ENCODE measurements at places on chromosomes 7 and 10. TPM values are rescaled to one million over a fixed set of nuclear protein-coding genes. Genes with fewer than 3 reads are reported as not detected.

Gene AOAH
- total RNA-seq, result 10.4 TPM

DNA sequence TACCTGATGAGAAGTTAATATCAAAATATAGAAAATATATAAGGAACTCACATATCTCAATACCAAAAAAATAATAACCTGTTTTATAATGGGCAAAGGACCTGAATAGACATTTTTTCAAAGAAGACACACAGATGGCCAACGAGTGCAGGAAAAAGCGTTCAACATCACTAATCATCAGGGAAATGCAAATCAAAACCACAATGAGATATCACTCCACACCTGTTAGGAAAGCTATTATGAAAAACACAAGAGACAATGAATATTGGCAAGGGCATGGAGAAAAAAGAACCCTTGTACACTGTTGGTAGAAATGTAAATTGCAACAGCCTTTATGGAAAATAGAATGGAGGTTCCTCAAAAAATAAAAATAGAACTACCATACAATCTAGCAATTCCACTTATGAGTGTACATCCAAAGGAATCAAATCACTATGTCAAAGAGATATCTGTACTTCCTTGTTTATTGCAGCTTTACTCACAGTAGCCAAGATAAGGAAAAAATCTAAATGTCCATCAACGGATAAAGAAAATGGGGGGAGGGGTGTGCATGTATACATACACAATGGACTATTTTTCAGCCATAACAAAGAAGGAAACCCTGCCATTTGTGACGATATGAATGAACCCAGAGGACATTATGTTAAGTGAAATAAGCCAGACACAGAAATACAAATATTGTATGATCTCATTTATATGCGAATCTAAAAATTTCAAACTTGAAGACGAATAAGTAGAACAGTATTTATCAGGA is 3.6 kb upstream of the ALOX5 start:
- no peak for DNase-seq

DNA sequence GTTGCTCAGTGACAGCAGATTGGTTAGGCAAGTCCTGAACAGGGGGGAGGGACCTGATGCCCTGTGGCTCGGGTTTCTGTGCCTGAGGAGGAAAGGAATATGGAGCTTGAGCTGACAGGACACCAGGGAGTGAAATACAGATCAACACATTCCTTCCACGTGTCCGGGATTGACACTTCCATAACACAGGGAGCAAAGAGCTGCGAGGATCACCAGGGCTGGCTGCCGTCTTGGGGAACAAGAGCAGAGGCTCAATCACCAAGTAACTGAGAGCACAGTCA is 36.7 kb upstream of the EFCAB10 start:
- no peak for DNase-seq

DNA sequence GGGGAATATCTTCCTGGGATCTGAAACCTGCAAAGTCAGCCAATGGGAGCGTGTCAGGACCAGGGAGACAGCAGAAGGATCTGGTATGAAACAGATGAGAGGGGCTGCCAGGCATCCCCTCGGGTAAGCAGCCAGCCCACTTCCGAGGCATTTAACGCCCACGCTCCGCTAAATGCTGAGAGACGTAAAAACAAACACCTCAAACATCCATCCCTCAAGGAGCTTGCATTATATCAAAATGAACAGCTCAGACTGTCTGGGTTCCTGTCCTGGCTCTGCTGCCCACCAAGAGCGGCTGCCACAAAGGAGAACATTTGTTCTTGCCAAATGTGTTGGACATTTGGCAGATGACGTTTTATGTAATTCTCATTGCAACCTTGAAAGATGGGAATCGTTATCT is 7.0 kb upstream of the SERPINE1 start:
- peak; percentile 34 for DNase-seq

Gene IKZF1
- total RNA-seq, result 277 TPM

- peak; percentile 46 for DNase-seq
These were observed 1.2 kb upstream of the TMEM178B start for GRCh38 chr7:141072548-141073172.

Gene DPYSL4
- total RNA-seq, result 20.9 TPM

Gene CLDN3
- total RNA-seq, result not detected

DNA sequence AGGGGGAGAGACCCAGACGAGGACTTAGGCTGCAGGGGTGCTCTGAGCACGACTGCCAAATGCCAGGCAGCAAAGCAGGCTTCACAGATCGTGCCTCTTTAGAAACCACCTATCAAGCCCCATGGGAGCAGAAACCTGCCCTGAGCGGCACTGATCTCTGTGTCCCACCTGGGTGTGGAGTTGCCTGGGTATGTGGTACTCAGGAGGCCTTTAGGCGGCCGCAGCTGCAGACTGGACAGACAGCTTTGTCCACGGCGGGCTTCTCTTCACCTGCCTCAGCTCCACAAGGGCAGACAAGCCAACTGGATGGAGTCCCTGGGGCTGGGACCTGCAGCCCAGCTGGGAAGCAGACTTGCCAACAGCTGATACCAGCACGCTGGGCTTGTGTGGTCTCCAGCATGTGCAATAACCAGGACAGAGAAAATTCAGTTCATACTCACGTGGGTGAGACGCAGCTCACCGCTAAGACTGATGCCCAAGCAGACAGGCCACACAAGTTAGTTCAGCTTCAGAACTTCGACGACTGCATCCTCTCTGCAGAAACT is 163.2 kb downstream of the EBF3 start:
- no peak for DNase-seq

DNA sequence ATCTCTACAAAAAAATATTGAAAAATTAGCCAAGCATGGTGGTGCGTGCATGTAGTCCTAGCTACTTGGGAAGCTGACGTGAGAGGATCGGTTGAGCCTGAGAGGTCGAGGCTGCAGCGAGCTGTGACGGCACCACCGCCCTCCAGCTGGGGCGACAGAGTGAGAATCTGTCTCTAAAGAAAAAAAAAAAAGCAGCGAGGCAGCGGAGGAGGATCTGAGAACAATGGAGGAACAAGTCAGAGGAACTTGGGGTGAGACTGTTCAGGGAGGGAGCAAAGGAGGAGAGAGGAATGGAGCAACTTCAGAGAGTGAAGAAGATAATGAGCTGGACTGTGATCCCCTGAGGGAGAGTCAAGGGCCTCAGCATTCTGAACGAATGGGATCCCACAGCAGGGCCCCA is 85.4 kb downstream of the MKX start:
- DNase-seq, result no peak

Gene HYAL4
- not detected for total RNA-seq

GRCh38 chr10:35425595-35425994 is 89.3 kb downstream of the CCNY start:
- DNase-seq, result no peak

Gene ZP3
- total RNA-seq, result 13.4 TPM

DNA sequence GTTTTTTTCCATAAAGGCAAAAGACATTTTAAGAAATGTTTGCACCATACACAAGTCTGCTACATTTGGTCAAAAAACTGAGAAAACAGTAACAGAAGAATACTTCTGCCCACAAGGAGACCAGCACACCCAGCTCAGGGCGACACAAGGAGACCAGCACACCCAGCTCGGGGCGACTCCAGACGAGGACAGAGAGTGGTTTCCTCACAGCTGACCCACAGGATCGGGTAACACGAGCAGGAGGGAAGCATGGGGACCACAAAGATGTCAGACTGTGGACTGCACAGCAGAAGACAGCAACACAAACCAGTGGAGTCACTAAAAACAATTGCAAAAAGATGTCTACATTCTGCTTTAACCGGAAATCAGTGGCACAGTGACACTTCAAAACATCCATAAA is 237.6 kb downstream of the DIP2C start:
- DNase-seq, result no peak

DNA sequence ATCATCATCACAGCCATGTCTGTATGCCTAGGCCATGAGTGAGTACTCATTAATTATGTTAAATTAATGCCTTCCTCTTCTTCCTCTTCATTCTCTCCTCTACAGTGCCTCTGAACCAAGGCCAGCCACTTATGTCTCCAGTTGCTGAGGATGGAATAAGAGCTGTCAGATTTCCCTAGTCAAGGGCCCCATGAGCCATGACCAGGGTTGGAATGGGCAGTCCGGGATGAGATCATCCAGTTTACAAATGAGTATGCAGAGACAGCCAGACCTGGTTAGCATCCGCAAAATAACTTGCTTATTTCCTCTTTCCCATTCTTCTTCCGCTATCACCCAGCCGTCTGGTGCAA is 342.7 kb downstream of the GRID1 start:
- no peak for DNase-seq

Gene CPA2
- total RNA-seq, result not detected

GRCh38 chr7:16583834-16584233 is 57.2 kb downstream of the LRRC72 start:
- no peak for DNase-seq

Gene WDR86
- 0.25 TPM for total RNA-seq

- no peak for DNase-seq
These were observed 8.9 kb upstream of the GPER1 start for GRCh38 chr7:1078985-1079384.

DNA sequence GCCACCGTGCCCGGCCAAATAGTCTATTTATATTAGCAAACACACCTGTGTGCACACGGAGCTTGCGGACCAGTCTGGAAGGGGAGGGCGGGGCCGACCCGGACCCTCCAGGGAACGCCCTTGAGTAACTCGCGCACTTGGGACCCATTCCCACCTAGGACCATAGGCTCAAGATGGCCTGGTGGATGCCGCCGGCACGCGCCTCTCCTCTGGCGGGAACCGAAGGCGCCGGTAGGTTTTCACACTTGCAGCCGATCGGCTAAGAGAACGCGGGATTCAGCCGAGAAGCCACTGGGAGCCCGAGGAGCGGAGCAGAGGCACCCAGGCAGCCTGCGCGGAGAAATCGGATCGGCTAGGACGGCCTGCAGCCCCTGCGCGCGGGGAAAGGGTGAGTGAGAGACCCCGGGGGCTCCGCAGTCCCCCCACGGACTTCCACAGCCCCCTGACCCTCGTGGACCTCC is 18.9 kb downstream of the IFT22 start:
- no peak for DNase-seq

Gene MMD2
- total RNA-seq, result not detected

Gene ADIRF
- not detected for total RNA-seq

- no peak for DNase-seq
These were observed 182.3 kb downstream of the AVL9 start for GRCh38 chr7:32677593-32677992.

GRCh38 chr10:96588616-96589419 is 2.0 kb upstream of the TM9SF3 start:
- peak; percentile 59 for DNase-seq

Gene MEOX2
- not detected for total RNA-seq

Gene LGI1
- not detected for total RNA-seq

DNA sequence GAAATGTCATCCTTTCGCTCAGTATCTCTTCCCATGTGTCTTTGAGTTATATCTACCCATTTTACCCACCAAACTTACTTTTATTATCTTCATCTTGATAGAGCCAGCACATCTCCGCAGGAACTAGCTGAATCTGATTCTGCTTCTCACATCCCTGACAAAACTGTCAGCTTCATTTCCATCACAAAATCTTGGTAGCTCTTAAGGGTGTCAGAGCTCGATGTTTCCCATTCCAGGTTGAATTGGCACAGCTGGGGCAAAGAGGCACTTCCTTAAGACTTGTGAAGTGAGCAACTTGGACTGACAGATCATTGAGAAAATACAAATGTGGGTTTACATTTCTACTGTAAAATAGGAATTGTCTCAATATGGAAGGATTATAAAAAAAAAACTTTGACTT is 434.5 kb downstream of the SUGCT start:
- DNase-seq, result no peak

- no peak for DNase-seq
These were observed 287.8 kb downstream of the ZEB1 start for GRCh38 chr10:31606841-31607240.

- no peak for DNase-seq
These were observed 74.4 kb upstream of the PDZD8 start for GRCh38 chr10:117449636-117450035.

- DNase-seq, result no peak
These were observed 60.7 kb downstream of the CPED1 start for GRCh38 chr7:121049028-121049791.

GRCh38 chr10:20256969-20257368 is 440.7 kb downstream of the PLXDC2 start:
- no peak for DNase-seq

DNA sequence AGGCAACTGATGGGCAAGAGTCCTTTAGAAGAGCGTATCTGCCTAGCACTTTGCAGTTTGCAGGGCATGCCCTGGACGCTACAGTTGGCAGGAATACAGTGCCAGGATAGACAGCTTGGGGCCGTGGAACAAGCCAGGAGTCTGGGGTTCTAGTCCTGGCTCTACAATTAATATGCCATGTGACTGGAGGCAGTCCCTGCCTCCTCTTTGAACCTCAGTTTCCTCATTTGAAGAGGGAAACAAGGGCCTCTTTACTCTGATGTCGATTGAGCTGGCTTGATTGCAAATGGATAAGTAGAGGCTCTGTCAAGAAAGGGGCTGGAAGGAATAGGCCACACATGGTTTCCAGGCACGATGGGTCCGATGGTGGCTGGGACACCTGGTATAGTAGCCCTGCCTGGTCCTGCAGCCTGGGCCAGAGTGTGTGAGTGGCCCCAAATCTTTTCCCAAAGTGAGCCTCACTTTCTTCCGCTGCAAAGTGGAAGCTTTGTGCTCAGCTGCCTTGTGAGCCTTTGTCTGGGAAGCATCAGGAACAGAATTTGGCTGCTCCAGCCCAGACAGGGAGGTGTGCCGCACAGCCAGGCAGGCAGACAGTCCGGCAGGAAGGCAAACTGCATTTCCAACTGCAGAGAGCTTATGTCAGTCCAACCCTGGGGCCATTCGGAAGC is 111.4 kb upstream of the PPIF start:
- DNase-seq, result no peak

DNA sequence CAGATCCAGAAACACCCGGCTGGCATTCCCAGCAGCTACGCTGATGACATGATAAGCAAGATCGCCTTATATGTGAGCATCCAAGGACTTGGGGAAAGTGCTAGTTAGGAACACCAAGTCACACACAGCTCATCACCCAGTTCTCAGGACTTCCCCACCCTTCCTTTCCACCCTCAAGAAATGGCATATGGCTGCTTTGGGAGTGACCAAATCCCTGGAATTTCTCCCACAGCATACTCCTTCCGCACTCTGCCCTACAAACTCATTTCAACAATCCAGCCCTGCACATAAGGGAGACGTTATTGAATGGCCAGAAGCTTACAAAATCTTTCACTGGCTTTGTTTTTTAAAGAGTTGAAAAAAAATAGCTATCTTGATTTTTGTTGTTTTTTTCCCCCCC is 4.2 kb downstream of the ITIH5 start:
- no peak for DNase-seq

- no peak for DNase-seq
These were observed 78.2 kb upstream of the ZNF92 start for GRCh38 chr7:65295409-65295808.
